ENCODE measurements at places on chromosomes 16 and 17.

DNA sequence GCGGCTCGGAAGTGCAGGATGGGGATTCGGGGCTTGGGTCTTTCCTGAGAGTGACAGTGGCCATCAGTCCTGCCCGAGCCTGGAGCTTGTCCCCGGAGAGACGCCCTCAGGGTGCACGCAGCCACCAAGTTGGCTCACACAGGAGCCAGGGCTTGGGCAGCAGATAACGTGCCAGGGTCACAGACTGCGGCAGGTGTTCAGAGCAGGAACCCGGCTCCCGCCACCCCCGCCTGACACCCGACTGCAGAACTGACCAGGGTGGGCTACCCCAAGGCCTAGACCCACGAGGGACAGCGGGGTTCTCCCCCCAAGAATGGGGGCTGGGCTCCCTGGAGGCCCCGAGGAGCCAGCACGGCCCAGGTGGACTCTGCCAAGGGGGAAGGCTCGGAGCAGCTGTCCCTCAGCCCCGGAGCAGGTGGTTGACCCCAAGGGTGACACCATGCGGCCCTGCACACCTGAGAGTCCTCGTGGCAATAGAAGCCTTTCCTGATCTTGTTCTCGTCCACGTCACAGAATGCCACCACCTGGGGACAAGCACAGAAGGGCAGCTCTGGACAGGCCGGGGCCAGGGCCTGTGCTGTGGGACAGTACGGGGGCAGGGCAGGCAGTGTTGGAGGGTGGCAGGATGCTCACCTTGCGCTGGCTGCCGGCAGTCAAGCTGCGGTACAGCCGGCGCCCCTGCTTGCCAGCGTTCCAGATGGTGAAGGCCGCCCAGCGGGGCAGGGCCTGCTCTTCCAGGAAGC lies 117.1 kb upstream of the ZNF750 start:
- no peak for DNase-seq

DNA sequence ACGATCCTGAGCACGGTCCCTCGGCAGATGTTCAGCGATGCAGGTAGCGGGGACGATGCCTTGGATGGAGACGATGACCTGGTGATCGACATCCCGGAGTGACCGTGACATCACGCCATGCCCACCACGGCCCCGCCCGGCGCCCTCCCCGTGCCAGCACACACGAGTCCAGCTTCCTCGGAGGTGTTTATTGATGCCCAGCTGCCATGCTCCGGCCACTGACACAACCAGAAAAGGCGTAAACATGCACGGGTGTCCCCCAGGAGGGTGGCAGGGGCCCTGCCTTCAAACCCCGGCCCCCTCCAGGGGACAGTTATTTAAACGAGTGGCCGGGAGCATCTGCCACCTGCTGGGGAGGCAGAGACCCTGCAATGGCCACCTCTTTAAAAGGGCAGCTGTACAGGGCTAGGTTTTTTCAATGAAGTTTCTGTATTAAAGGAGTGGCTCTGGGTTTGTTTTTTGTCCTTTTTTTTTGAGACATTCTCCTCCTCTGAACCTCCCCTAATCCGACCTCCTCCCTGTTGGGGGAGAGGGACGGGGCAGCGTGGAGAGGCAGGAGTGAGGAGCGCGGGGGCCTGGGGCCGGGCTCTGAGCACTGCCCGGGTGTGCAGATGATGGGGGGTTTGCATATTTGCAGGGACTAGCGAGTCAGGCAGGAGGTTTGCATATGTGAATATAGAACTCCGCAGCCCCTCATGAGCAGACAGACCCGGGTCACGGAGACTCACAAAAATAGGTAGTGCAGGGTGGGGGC lies 5.3 kb downstream of the DOC2A start:
- no peak for DNase-seq

GRCh38 chr17:69572747-69573146 lies 158.2 kb downstream of the MAP2K6 start:
- no peak for DNase-seq

- no peak for DNase-seq
Measured at GRCh38 chr17:31726980-31727427, 132.0 kb downstream of the COPRS start.

- DNase-seq = peak; percentile 66
Measured at GRCh38 chr17:42276359-42276608, at the start of gene STAT5B. STAT5B (minus strand) TSS chr17:42276391; CDS start chr17:42232127, 44,264 bp downstream.

DNA sequence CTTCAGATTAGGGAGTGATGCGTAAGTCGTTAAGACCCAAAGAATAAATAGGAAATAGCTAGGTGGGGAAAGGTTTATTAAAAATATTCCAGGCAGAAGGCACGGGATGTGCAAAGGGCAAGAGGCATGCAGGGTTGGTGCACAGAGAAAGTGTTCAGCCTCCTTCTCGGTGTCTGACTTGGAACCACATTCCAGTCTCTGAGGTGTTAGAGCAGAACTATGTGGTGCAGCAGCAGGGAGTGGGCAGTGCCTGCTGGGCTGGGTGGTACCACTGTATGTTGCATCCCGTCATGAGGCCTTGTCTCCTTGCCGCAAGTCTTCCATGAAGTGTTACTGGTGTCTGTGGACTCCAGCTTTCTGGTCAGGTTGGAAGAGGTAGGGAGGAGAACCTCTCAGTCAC lies 11.1 kb downstream of the NKD1 start:
- DNase-seq = no peak

DNA sequence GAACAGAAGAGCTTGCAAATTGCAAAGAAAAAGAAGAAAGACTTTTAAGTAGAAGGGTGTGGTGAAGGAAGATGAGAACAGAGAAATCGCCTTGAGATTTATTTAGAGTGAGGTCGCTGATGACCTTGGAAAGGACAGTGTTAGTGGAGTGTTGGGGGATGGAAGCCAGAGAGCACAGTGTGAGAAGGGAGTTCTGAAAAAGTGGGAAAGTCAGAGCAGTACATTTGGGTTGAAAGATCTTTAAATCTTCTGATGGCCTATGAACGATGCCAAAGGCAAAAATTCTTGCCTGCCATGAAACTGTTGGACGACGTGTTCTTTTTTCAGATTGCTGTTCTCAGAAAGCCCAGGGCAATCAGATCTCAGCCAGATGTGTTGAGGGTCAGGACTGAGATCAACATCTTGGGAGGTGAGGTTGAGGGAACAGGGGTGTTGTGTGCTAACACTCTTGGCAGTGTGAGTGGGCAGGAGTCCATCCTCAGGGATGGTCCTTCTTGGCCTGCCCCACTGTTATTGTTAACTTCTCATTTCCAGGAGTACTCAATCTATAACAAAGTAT lies 330.1 kb downstream of the MAP2K6 start:
- DNase-seq = no peak

GRCh38 chr17:79044462-79044861 lies 20.5 kb downstream of the C1QTNF1 start:
- DNase-seq = no peak

- no peak for DNase-seq
Measured at GRCh38 chr17:77141846-77142449, 1.2 kb downstream of the SEC14L1 start.

GRCh38 chr17:37789771-37790541 lies 45.1 kb upstream of the HNF1B start:
- DNase-seq = no peak

GRCh38 chr17:45732926-45733505 lies 51.1 kb upstream of the CRHR1 start:
- no peak for DNase-seq

GRCh38 chr17:82463925-82464566 lies 5.5 kb downstream of the NARF start:
- DNase-seq = no peak

GRCh38 chr17:82225368-82226029 lies 3.3 kb upstream of the SLC16A3 start:
- no peak for DNase-seq

GRCh38 chr16:57795431-57795878 lies 6.8 kb downstream of the KIFC3 start:
- DNase-seq = no peak

DNA sequence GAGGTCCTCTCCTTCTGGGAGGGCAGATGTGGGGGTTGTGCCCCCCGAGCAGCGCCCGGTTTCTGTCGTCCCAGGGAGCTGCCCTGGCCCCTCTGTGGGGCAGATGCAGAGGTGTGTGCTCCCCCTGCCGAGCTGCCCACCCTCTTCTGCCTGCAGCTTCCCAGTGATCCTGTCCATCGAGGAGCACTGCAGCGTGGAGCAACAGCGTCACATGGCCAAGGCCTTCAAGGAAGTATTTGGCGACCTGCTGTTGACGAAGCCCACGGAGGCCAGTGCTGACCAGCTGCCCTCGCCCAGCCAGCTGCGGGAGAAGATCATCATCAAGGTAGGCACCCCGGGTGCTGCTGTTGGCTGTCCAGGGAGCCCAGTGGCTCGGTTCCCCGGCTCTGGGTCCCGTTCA lies 110.8 kb downstream of the SDR42E1 start:
- DNase-seq = no peak

DNA sequence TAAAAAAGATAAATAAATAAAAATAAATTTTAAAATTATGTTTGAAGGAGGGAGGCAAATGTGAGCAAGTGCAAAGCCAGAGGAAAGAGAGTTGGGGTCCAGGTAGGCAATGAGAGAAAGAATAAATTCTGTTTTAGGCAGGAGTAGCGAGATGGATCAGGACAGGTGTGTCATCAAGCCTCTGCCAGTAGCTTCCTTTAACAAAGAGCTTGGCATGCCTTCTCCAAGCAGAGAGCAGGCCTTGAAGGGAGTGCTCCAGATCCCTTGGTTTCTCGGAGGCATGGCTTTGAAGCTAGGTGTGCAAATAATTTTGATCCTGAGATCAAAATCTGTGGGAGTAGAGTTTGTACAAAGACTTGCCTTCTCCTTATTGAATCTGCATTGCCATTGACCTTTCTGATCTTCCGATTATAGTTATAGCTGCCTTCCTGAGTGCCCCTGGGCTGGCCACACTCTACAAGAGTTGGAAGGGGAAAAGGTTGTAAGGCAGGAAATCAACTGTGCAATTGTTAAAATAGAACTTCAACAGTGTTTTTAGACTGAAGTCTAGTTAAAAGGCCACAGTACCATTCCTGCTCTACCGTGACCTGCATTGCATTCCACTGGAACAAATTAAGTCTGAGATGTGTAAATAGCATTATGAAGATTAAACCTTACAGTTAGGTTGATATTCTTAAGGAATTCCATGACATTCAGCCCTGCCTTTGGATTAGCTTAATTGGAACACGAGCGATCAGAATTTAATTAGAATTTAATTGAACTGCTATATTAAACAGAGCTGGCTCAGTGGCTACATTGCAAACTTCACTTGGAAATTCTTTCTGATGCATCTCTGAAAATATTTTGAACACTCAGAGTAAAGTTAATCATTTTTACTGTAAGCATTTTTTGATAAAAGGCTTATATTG lies 33.7 kb downstream of the IQCK start:
- no peak for DNase-seq

- no peak for DNase-seq
Measured at GRCh38 chr17:76845541-76846017, 22.6 kb upstream of the MGAT5B start.

DNA sequence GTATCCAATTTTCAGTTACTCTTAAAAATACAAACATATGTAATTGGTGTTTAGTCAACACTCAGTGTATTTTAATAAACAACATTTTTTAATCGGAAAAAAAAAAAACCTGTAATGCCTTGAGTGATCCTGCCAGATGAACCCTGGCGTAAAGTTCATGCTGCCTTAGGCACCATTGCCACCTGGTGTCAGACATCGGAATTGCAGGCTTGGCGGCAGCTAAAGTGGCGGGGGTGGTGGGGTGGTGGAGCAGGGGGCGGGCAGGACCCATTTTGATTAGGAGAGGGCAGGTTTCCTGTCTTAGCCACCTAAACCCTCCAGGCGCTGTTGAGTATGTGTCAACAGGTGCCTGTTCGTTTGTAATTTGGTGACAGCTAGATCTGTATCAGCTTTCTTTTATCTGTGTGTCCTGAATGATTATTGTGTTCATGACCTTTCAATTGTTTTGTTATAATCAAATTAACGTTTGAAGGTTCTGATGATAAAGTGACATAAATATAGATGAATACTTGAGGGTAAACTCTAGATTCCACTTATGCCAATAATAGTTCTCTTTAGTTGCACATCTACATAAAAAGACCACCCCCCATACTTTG lies 588.7 kb downstream of the CDH13 start:
- peak; percentile 62 for DNase-seq

DNA sequence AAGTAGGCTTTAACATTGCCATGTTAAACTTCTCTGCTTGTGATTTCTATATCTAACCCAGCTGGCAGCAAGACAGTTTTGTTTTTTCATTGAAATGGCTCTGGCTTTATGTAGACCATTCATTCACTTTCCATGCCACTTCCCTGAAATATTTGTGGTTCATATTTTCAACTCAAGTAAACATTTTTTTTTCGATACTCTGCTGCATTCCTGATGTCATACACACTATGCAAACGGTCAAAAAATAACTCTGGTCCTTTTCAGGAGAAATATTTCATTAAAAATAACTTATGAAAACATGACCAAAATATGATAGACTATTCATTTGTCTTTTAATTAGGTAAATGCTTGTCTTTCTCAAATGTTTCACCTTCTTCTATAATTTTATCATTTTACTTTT lies 116.3 kb downstream of the USP22 start:
- no peak for DNase-seq

DNA sequence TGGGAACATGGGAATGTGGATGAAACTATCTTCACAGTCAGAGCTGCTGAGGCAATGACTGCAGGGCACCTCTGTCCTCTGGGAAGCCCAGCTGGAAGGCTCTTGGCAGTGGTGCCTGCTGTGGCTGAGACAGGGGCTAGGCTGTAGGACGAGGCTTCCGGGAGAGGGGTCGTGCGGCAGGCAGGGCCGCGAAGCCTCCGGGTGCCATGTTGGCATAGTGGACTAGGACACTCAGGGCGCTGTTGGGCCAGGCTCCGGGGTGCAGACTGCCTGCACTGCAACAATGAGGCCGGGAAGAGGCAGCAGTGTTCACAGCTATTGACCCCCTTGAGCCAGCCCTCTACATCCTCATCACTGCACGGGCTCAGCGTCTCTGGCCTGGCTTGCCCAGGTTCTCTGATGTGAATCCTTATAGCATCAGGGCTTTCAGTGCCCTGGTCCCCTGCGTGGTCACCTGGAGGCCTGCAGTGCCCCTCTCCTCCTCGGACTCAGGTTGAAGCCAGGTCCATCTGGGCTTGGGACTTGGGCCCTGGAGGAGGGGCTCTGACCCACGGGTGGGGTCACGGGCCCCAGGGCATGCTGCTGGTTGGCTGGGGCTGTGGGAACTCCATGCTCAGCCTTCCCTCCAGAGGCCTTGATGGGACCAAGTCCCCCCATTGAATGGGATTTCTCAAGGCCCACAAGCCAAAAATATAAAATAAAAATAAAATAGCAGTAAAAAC lies 91.6 kb downstream of the TNFRSF13B start:
- DNase-seq = no peak

GRCh38 chr17:13030459-13031300 lies 12.9 kb upstream of the ELAC2 start:
- DNase-seq = peak; percentile 44

GRCh38 chr16:67240506-67240905 lies 6.8 kb downstream of the FHOD1 start:
- DNase-seq = no peak

Measured in stimulated activated CD4-positive, alpha-beta T cell treated with anti-CD3 and anti-CD28 coated beads, Interleukin-2, amount 100 ng/mL, for 48 hours (primary cell).